ENCODE measurements at places on chromosomes 6 and 20.

DNA sequence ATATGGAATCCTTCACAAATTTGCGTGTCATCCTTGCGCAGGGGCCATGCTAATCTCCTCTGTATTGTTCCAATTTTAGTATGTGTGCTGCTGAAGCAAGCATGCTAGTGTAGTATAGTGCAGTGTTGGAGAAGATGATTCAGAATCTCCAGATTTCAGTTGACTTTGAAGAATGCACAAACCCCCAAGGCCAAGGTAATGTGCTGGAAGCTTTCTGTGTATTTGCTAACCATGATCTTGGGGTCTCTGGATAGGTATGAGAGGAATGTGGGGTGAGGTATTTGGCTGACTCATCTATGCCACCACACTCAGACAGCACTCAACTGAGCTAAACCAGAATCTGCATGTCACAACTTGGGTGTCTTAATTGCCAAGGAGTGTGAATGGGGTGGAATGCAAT lies 42.6 kb upstream of the DEK start:
- no peak for DNase-seq

DNA sequence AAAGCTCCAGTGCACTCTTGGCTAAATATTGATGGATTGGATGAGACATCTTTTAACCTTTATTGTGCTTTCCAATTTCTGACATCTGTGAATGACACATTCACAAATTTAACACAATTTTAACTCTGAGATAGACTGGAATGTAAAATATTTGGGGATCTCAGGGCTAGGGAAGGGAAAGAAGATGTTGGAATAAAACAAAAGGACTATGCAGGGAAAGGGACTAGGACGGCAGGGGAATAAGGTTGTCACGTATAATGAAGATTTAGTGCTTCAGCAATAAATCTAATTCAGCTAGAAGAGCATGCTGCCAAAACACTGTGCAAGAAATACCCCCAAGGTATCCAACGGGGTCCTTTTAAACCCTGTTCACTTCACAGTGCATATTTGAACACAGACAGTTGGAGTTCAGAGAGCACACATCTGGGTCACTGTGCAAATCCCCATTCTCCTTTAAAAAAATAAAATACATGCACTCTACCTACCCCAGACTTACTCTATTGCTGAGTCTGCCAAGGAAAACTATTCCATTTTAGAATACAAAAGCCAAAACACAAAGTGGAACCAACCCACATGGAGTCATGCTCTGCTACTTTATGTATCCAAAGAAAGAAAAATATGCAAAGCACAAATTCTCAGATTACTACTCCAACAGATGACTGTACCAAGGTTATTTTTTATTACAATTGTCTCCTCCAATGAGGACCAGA lies 151.0 kb upstream of the RSPO3 start:
- no peak for DNase-seq

DNA sequence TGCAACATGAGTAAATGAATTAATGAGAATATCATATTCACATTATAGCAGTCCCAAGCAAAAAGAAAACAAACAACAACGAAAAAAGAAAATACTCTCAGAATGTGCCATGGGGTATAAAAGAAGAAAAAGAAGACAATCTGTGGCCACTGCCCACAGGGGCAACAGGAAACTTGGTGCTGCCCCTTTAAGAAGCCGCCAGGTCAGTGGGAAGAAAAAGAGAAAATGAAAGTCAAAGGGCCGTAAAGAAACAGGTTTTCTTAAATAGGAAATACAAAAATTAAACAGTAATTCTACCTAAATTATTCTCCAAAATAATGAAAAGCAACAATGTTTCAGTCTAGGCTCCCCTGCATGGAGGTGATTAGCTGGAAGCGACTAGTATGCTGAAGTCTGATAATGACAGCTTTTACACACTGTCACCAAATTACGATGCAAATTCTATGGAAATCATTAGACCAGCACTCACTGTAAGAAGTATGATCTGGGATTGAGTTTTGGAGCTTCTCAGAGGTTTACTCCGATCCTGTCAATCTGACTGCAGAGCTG lies 23.6 kb downstream of the GMDS start:
- DNase-seq = no peak

DNA sequence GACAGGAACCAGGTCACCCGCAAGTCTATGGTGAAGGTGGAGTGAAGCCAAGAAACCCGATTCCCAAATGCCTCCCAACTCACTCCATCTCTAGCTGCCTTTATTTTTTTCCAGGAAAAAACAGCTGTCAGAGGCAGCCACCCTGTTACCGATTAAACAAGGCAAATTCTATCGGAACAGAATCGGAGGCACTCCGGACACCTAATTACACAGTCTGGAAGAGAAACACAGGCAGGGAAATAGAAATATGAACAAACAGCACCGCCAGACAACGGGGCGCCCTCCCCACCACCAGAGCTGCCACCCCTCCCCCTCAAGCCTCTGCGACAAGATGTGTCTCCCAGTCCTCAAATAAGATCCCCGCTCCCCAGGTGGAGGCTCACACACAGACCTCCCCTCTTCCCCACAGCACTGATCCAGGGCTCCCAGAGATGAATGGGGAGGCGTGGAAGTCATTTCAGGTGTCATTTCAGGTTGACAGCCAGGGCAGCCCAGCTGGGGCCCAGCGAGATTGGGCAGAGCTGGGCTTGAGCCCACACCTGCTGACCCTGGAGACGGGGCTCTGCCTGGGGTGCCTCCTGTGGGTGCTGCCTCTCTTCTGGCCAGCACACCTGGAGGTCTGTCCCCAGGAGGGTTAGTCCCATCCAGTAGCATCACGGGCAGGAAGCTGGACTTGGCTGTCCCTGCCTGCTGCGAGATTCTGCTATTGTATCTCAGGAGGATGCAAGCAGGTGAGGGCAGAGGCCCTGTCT lies 19.8 kb upstream of the VSTM2L start:
- DNase-seq = no peak

DNA sequence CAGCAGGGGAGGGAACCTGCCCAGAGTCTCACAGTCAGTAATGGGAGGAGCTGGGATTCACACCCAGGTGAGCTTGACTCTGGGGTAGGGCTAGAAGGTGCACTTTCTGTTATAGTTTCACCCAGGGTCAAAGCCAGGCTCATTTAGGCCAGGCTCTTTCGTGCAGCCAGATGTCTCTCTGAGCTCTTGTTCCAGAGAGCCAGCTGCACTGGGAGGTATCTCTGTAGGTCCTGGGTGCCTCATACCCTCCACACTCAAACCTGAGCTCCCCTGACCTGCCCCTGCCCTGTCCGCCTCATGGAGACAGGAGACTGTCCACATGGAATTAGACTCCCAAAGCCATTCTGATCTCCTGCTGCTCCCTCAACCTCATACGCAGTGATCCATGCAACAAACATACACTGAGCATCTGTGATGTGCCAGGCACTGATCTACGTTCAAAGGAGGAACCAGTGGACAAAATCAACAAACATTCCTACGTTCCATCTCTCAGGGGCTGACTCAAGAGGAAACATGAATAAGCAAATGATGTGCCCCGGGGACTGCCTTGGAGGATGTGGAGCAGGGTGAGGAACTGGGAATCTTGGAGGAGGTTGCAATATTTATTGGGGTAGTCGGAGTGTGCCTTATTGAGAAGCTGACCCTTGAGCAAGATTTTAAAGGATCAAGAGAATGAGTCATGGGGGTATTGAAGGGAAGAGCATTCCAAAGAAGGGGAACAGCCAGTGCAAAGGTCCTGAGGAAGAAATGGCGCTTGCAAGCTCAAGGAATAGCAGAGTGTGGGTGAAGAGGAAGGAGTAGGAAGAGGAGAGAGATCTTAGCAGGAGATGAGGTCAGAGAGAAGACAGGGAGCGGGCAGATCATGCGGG lies 71.3 kb upstream of the TOX2 start:
- DNase-seq = no peak
